ENCODE measurements at places on chromosomes 6 and 20.

DNA sequence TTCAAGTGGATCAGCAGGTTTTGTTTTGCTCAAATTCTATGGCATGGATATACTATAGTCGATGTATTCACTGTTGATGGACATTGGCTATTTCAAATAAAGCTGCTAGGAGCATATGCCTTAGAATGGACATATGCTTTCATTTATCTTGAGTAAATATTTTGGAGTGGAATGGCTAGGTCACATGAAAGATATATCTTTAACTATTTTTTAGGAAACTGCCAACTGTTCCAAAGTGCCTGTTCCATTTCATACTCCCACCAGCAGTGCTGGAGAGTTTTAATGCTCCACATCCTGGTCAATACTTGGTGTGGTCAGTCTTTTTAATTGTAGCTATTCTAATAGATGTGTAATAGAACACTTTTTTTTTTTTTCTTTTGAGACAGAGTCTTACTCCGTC, 81.1 kb upstream of the PIM1 start:
- DNase-seq, result no peak

DNA sequence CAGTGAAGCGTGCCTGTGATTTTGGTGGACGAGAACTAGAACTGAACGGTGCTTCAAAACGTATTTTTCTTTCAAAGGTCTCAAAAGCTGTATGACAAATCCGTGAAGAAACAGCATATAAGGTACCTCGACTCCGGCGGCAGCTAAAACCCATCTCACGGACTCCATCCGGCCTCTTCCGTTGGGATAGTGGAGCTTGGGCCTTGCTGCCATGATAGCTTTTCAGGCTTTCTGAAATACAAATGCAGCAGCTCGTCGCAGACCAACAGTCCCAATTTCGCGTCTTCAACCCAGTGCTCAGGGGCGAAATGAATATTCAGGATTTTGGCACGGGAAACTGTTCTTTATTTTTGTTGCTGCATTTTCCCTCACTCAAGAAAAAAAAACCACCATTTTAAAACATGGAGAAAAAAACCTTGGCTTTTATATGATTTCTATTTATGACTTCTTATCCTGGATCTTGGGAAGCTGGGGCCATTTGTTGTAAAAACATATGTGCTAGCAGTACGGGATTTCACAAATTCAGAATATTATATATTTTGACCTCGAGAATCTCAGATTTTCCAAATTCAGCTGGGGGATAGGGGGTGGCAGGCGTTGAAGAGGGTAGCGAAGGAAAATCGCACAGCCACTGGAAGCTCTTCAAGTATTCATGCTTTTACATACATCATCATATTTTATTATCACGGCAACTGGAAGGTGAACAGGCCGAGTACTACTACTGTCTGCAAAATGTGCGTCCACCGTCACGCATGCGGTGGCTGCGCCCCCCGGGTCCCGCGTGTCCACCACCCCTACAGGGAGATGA, 849 bp downstream of the GSTA4 start:
- no peak for DNase-seq

GRCh38 chr20:24102290-24102689, 113.7 kb upstream of the GGTLC1 start:
- no peak for DNase-seq

GRCh38 chr6:44138717-44139350, 11.5 kb downstream of the TMEM63B start:
- DNase-seq, result no peak

- no peak for DNase-seq
Observed at GRCh38 chr6:123201869-123202372, 205.9 kb downstream of the CLVS2 start.

- no peak for DNase-seq
Observed at GRCh38 chr6:50975216-50975615, 156.5 kb downstream of the TFAP2B start.

GRCh38 chr6:108364470-108364869, 69.6 kb downstream of the AFG1L start:
- no peak for DNase-seq

All from HTR-8/SVneo (cell line).